Type B pancreatic cell (in vitro differentiated cells): ENCODE measurements at places on chromosomes 2 and 18. TPM values are rescaled to one million over a fixed set of nuclear protein-coding genes. Genes with fewer than 3 reads are reported as not detected.

- no peak for DNase-seq
Measured at GRCh38 chr2:159922563-159922962, 124.6 kb upstream of the CD302 start.

GRCh38 chr2:28613186-28613585 lies 117.3 kb downstream of the PLB1 start:
- DNase-seq, result no peak

GRCh38 chr2:21030983-21031968 lies 12.6 kb downstream of the APOB start:
- no peak for DNase-seq

DNA sequence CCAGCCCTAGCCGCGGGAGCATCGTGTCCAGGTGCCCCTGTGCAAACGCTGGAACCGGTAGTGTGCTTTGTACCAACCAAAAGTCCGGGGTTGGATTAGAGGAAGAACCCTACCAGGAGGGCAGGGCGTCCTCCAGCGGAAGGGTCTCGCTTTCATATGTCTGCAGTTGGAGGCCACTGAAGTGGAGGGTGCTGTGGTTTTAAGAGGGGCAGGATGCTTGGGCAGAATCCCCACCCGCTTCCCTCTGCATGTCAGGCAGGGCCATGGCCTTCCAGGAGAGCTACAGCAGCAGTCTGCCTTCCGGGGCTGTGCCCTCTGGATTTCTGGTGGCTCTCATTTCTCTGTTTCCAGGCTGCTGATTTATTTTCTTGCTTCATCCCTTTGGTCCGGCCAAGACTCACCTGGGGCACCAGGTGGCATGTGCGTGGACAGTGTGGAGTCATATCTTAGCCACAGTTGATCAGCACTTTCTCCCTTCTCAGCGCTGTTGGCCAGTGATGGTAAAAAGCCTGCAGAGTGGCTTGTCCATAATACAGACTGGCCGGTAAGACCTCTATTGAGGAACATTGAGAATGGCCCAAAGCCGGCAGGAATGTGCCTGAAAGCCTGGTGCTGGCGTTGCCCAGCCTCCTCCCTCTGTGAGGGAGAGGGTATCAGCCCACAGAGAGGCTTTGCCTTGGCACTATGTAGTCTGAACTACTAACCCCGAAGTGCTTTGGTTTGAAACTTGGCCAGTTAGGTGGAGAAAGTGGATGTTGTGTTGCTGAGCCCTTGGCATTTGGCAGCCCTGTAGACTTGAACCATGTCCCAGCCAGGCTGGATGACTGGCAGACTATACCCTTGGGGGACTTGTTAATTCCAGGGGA lies 1.8 kb downstream of the AGAP1 start:
- DNase-seq, result no peak

GRCh38 chr18:44754567-44754966 lies 73.9 kb downstream of the SETBP1 start:
- no peak for DNase-seq

DNA sequence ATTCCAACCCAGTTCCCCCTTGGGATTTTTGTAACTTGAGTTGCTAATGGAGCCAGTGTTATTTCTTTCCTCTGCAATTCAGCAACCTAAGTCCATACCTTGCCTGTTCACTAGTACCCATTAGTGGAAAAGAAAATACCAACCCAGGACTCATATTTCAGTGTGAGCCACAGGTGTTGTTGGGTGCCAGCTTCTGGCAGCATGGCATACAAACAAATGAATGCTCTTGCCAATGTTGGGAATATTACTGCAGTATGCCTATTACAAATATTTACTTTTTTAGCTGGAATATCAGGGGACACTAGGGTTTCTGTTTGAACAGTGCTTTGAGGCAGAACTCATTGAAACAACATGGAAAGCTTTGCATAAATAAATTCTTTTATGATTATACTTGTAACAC lies 130.2 kb downstream of the NCKAP5 start:
- DNase-seq, result no peak

GRCh38 chr2:60479226-60480088 lies 74.0 kb downstream of the BCL11A start:
- DNase-seq, result no peak

DNA sequence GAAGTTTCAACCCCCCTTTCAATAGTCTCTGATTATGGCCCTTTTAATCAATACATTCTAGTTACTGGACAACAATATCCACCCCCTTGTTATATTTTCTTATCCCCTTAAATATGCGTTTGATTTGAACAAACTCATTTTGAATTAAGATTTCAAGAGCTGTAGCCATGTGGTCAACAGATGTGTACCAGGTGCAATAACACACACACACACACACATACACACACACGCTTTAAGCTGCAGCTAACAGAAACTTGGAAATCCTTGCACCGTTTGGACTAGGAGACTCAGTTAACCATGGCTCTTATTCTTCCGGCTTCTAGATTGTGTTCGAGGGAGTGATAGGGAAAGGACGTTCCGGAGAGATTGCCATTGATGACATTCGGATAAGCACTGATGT lies 82.8 kb downstream of the NRP2 start:
- no peak for DNase-seq

- DNase-seq, result no peak
Measured at GRCh38 chr18:10030816-10031541, 117.2 kb downstream of the VAPA start.

GRCh38 chr18:21484851-21485636 lies 115.5 kb downstream of the ESCO1 start:
- no peak for DNase-seq

DNA sequence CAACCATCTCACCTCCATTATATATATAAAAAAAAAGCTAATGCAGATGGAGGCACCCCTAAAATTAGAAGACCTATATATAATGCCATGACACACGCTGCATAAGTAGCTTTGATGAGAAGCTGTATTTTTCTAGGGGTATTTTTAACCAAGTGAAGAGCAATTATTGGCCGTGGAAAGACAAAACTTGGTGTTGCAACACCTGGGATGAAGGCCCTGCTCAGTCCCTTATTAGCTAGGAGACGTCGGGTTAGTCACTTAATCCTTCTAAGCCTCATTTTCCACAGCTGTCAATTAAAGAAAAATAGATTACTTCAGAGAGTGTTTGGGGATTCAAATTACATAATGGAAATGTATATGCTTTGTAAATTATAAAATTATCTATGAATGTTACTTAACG lies 63.0 kb downstream of the WDR75 start:
- no peak for DNase-seq

Gene GCG
- total RNA-seq, result 4,376 and 4,649 TPM in 2 replicates

Gene GPBAR1
- total RNA-seq, result 2.1 and 5.7 TPM in 2 replicates

Gene FTCDNL1
- 0.95 and 1.3 TPM in 2 replicates for total RNA-seq

Gene MLPH
- 14.8 and 16.7 TPM in 2 replicates for total RNA-seq

Gene ALPI
- total RNA-seq, result 1.5 and 6.5 TPM in 2 replicates
